Occipital lobe (tissue), 3 donors: ENCODE measurements at places on chromosomes 11 and 22. TPM values are rescaled to one million over a fixed set of nuclear protein-coding genes. Genes with fewer than 3 reads are reported as not detected.

DNA sequence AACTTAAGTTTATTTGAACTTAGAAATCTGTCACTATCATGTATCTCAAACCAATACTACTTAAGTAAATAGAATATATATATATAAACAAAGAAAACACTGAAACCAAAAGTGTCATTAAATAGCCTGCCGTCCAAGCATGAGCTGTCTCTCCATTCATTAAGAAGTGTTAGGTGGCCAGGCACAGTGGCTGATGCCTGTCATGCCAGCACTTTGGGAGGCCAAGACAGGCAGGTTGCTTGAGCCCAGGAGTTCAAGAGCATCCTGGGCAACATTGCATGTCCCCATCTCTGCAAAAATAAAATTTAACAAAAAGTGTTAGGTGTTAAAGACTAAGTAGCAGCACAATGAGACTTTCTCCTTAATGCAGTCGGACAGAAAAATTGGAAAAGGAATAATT, 14.0 kb downstream of the CD6 start:
- no peak for DNase-seq

- no peak for DNase-seq
Observed at GRCh38 chr11:131816051-131816450, 445.6 kb downstream of the NTM start.

DNA sequence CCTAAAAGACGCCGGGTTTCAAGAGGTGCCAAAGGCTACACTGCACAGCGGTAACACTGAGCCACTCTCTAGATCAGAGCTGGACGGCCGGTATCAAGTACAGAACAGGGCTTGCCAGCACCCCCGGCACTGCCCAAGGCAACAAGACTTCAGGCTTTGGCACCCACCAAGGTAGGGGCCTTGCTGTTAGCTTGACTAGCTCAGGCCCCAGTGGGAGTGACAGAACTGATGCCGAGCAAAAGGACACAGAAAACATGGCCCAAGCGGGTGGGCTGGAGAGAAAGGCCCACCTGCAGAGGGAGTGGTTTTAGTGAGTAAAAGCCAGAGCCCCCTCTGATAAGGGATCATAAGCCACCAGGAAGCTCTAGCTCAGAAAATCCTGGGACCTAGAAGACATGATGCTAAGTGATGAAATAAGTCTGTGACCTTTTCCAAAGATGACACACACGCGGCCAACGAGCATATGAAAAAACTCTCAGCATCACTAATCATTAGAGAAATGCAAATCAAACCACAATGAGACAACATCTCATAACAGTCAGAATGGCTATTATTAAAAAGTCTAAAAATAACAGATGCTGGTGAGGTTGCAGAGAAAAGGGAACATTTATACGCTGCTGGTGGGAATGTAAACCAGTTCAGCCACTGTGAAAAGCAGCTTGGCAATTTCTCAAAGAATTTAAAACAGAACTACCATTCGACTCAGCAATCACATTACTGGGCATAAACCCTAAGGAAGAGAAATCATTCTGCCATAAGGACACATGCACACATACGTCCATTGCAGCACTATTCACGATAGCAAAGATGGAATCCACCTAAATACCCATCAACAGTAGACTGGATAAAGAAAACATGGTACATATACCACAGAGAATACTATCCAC, 12.9 kb downstream of the EHD1 start:
- DNase-seq, result no peak

DNA sequence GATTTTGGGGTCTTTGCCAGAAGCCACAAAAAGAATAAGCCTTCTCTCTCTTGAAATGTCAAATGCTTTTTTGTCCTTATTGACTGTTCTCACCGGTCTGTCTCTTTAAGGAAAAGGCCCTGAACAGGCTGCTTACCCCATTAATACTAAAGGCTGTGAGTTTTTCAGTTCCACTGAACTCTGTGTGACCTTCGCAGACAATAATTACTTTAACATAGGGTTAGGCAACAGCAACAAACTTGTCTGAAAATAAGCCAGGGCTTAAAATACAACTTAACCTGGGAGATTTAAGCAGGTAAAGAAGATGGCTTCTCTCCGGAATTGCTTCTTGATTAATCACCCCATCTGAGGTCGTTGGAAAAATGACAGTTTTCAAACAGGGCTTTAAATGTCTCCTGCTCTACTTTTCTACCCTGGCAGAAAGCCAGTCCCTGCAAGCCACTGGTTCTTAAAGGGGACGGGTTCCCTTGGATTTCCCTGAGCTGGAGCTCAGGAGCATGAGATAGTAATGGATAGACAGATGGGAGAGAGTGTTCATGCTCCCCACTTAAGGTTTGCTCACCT, 69.4 kb downstream of the ARL14EP start:
- no peak for DNase-seq

The OR52H1 gene
- 0.47 TPM for total RNA-seq

The TREH gene
- not detected for total RNA-seq

The NAT10 gene
- total RNA-seq, result 12.2 TPM

The CTSF gene
- total RNA-seq, result 39.1 TPM
